ENCODE measurements at places on chromosomes 13 and 19. TPM values are rescaled to one million over a fixed set of nuclear protein-coding genes. Genes with fewer than 3 reads are reported as not detected.

- no peaks in the 10 kb centered on the region for H3K27me3 ChIP-seq
- no peak overlapping the region for H3K27ac ChIP-seq
- DNase-seq = no peak
Observed at GRCh38 chr13:27617881-27618321, 2.4 kb downstream of the LNX2 start.

- H3K27me3 ChIP-seq = peaks cover 4% of the 10 kb centered on the region
- DNase-seq = no peak
- no peaks in the 10 kb centered on the region for H3K4me1 ChIP-seq
- no peaks in the 10 kb centered on the region for H3K36me3 ChIP-seq
Observed at GRCh38 chr13:76917095-76917494, 30.9 kb upstream of the KCTD12 start.

DNA sequence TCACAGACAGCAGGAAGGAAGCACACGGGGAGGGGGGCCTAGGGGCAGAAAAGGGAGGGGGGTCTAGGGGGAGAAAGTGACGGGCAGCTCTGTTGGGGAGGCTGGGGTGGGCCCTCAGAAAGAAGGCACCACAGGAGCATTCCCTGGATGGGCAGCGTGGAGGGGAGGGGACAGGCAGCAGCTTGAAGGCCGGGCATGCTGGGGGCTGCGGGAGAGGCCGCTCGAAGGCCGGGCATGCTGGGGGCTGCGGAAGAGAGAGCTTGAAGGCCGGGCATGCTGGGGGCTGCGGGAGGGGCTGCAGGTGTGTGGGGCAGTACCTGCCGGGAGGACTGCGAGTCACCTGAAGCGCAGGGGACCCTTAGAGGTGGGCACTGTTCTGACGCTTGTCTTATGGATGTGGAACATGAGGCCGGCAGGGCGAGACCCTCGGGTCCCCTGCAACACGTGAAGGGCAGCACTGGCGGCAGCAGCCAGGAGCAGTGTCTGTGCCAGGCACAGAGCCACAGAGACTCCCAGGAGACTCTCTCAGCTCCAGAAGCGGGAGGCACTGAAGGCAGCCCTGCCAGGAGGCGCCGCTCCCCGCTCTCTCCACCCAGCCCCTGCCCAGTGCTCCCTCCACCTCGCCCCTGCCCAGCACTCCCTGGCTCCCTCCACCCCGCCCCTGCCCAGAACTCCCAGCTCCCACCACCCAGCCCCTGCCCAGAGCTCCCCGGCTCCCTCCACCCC lies 13.3 kb downstream of the ZNF787 start:
- DNase-seq = no peak
- H3K4me1 ChIP-seq = peaks cover 9% of the 10 kb centered on the region
- H3K4me3 ChIP-seq = no peak overlapping the region
- H3K27ac ChIP-seq = no peak overlapping the region
- H3K36me3 ChIP-seq = peaks cover under 1% of the 10 kb centered on the region
- H3K27me3 ChIP-seq = no peaks in the 10 kb centered on the region

The REEP6 gene
- 2.9 TPM for total RNA-seq

- no peaks in the 10 kb centered on the region for H3K27me3 ChIP-seq
- no peak overlapping the region for H3K4me3 ChIP-seq
- no peak for DNase-seq
- H3K36me3 ChIP-seq = peaks cover 21% of the 10 kb centered on the region
- no peak overlapping the region for H3K27ac ChIP-seq
Observed at GRCh38 chr19:10830931-10831779, 4.9 kb downstream of the TMED1 start.

The SLC15A1 gene
- total RNA-seq = not detected

- no peak overlapping the region for H3K27ac ChIP-seq
- no peak overlapping the region for H3K4me3 ChIP-seq
- H3K27me3 ChIP-seq = no peaks in the 10 kb centered on the region
Observed at GRCh38 chr13:73210218-73210883, 151.5 kb downstream of the KLF5 start.

The BEST2 gene
- not detected for total RNA-seq

The ADAMTSL5 gene
- total RNA-seq = 3.6 TPM

- no peak overlapping the region for H3K27ac ChIP-seq
- no peak overlapping the region for H3K4me3 ChIP-seq
- H3K27me3 ChIP-seq = no peaks in the 10 kb centered on the region
- H3K4me1 ChIP-seq = no peaks in the 10 kb centered on the region
- no peak for DNase-seq
Observed at GRCh38 chr13:49132479-49133002, 87.6 kb upstream of the MLNR start.

DNA sequence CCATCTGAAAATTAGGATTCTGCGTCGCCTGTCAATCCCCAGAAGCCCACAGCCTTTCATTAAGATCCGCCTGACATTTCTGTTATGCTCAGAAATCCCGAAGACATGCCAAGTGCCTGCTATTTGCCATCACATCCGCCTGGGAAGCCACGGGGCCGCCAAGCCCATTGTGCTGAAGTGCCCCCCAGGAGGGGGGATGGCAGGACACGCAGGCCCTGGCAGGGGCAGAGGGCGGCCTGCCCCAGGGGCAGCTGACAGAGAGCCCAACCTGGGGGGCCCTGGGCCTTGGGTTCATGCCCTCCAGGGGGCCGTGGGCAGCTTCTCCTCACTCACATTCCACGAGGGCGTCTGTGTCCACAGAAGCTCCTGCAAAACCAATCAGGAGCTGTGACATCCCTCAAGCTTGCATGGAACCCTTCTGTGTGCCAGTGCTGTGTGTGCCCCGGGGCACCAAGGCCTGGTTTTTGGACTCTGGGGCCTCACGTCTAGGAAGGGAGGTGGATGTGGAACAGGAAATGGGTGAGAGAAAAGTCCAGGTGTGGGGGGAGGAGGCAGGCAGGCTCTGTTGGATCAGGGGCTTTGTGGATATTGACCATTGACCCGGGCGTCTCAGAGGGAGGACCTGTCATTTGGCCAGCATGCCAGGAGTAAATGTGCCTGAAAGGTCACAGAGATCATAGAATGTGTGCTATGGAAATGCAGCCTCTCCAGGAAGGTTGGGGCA lies 122.9 kb downstream of the URI1 start:
- no peaks in the 10 kb centered on the region for H3K4me1 ChIP-seq
- no peaks in the 10 kb centered on the region for H3K36me3 ChIP-seq
- H3K27me3 ChIP-seq = no peaks in the 10 kb centered on the region
- no peak for DNase-seq
- no peak overlapping the region for H3K4me3 ChIP-seq

The PPM1N gene
- 5.8 TPM for total RNA-seq

- peak overlapping the region; percentile 68 for H3K27ac ChIP-seq
- H3K4me3 ChIP-seq = peak overlapping the region; percentile 93
- H3K4me1 ChIP-seq = peaks cover 43% of the 10 kb centered on the region
- H3K36me3 ChIP-seq = no peaks in the 10 kb centered on the region
- no peak for DNase-seq
Observed at GRCh38 chr13:32587811-32588170, 1.5 kb downstream of the PDS5B start.

DNA sequence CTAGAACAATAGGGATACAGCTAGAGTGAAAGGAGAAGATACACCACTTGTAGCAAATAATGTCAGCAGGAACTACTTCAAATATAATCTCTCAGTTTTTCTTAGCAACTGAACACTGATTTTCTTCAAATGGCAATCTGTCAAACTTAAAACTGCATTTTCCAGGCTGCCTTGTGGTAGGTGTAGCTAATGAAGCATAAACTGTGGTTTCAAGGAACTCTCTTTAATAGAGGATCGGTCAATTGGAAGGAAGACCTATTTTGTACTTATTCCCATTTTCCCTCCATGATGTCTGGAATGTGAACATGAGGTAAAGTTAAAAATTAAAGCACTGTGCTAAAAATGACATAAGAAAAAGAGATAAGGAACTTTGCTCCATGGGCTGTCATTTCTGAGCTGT lies 1261.9 kb downstream of the PCDH17 start:
- H3K27ac ChIP-seq = no peak overlapping the region
- no peaks in the 10 kb centered on the region for H3K27me3 ChIP-seq
- H3K4me1 ChIP-seq = no peaks in the 10 kb centered on the region

DNA sequence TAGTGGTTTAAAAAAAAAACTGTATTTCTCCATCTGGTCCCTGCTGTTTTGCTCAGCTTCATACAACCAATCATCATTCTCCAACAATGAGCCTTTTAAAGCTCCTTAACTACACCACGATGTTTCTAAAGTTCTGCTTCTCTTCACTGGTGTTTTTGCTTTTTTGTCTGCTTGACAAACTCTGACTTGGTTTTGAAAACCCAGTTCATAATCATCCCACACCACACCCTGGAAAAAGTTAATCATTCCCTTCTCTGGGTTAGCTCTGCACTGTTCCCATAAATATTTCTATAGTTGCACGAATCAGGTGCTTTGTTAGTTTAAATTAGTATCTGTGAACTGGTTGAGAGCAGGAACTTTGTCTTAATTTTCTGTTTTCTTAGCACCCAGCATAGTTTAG lies 217.1 kb downstream of the ENOX1 start:
- no peaks in the 10 kb centered on the region for H3K36me3 ChIP-seq
- DNase-seq = no peak
- H3K4me1 ChIP-seq = no peaks in the 10 kb centered on the region
- no peak overlapping the region for H3K4me3 ChIP-seq

The TYROBP gene
- 12.7 TPM for total RNA-seq

The SLC8A2 gene
- total RNA-seq = not detected

The CLEC11A gene
- 1.2 TPM for total RNA-seq

The MEF2B gene
- 5.2 TPM for total RNA-seq

GRCh38 chr19:50322931-50323781 lies 6.0 kb downstream of the KCNC3 start:
- no peak for DNase-seq
- no peaks in the 10 kb centered on the region for H3K36me3 ChIP-seq
- peaks cover 20% of the 10 kb centered on the region for H3K27me3 ChIP-seq
- no peak overlapping the region for H3K27ac ChIP-seq
- H3K4me3 ChIP-seq = no peak overlapping the region

The ZNF541 gene
- total RNA-seq = 0.79 TPM

DNA sequence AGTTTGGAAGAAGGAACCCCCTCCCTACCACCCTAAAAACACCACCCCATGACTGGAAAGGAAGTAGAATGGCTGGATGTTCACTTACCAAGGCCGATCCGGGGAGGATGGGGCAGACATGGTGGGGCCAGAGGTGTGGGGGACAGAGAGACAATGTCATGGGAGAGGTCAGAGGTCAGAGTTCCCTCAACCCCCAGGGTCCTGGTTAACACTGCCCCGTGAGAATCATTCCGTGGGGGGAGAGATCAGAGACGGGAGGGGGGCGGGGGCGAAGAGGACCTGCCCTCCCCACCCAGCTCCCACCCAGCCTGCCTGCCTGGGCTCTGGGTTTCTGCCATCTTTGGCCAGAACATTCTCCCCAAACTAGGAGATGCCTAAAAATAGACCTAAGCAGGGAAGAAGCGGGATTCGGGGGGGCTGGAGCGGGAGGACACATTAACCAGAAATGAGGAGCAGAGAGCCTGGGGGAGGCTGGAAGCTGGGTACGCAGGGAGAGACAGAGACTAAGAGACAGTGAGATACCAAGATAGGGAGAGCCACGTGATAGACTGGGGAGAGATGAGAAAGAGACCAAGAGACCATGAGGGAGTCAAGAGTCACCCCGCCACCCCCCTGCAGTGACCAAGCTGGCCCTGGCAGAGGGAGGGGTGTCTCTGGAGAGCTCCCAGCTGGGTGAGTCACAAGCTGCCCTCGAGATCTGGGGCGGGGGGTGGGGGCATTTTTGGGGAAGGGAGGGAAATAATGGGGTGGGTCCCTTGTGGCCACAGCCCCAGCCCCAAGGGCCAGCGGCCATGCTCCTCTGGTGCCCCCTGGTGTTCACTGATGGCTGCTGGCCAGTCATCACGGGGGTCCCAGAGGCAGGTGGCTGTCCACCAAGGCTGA lies 6.1 kb upstream of the KANK2 start:
- H3K27ac ChIP-seq = no peak overlapping the region
- no peak for DNase-seq
- H3K4me1 ChIP-seq = no peaks in the 10 kb centered on the region
- no peaks in the 10 kb centered on the region for H3K36me3 ChIP-seq

DNA sequence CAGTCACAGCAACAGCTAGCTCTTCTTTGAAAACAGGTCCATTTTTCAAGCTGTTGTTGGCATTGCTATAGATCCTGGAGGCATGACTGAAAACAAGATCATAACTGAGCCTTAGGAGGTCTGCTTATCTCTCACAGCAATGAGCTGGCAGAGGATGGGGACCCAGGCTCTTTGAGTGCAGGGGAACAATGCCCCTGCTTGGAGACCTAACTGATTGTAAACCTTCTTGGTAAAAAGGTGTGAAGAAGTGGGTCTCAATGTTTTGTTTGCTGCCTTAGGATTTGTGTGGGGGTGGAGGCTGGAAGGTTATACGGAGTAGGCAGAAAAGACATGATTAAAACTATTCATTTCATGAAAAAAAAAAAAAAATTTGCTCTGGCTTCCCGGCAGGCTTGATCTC lies 94.6 kb downstream of the EFNB2 start:
- no peaks in the 10 kb centered on the region for H3K4me1 ChIP-seq
- no peak overlapping the region for H3K4me3 ChIP-seq
- H3K27me3 ChIP-seq = no peaks in the 10 kb centered on the region
- no peaks in the 10 kb centered on the region for H3K36me3 ChIP-seq
- H3K27ac ChIP-seq = no peak overlapping the region

The C2CD4C gene
- total RNA-seq = not detected

DNA sequence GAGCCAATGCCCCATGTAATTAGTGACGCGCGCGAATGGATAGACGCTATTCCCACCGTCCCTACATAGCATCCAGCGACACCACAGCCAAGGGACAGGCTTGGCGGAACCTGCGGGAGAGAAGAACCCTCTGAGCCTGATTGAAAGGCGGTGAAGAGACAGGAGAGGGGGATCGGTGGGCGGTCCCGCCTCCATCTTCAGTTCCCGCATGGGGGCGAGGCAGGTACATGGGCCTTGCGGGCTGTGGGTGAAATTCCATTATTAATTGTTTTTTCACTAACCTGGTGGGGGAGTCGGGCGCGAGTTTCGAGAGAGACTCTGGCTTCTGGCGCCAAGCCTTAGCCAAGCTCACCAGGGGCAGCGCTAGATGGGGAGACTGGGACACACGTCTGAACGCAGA lies 8.4 kb upstream of the TEX101 start:
- no peaks in the 10 kb centered on the region for H3K27me3 ChIP-seq
- no peak overlapping the region for H3K27ac ChIP-seq
- DNase-seq = no peak
